Sigmoid colon (tissue), 7 donors: ENCODE measurements at places on chromosomes 5 and 9. TPM values are rescaled to one million over a fixed set of nuclear protein-coding genes. Genes with fewer than 3 reads are reported as not detected.
A peak's percentile ranks its signal among the peaks of the same experiment; 100 is the strongest.

The GADD45G gene
- 5.7 TPM for total RNA-seq

The POU5F2 gene
- total RNA-seq, result 6.1 TPM

The STKLD1 gene
- 8.3 TPM for total RNA-seq

The HAVCR2 gene
- total RNA-seq, result 21.7 TPM

The P4HA2 gene
- 35.2 TPM for total RNA-seq

The WASHC1 gene
- total RNA-seq, result 3.0 TPM

The SV2C gene
- total RNA-seq, result 0.71 TPM

The DMGDH gene
- total RNA-seq, result 1.8 TPM

The GRAMD2B gene
- total RNA-seq, result 47.4 TPM

DNA sequence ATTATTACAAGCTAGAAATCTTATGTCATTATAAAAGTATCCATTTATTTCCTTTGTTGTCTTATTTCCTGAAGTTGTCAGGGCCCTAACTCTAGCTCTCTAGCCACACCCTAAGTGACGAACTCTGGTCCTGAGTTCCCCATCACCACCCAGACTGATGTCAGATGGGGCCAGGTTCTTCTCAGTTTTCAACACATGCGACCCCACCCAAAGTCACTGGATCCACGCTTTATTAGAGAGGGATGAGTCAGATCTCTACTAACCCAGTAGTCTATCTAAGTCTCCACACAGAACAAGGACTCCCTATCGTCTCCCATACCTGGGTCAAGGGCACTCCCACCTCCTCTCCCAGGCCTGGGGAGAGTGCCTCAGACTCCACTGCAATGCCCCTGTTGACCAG, 6.8 kb upstream of the FEM1C start:
- no peak for DNase-seq

DNA sequence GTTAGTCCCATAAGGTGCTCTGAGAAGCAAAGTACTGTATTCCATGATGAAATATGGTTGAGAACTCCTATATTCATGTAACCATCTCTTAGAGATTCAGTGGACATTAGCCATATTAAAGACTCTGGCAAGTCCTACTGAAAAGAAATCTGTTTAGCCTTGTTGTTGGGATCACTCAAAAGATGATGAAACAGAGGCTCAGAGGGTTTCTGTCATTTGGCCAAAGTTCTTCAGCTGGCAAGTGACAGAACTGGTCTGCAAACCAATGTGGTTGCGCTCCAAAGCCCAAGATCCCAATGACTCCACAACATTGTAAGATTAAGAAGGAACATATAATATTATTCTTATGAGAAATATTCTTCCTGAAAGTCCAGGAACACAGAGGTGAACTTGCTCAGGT, 462.9 kb downstream of the ACTL7B start:
- DNase-seq, result no peak

DNA sequence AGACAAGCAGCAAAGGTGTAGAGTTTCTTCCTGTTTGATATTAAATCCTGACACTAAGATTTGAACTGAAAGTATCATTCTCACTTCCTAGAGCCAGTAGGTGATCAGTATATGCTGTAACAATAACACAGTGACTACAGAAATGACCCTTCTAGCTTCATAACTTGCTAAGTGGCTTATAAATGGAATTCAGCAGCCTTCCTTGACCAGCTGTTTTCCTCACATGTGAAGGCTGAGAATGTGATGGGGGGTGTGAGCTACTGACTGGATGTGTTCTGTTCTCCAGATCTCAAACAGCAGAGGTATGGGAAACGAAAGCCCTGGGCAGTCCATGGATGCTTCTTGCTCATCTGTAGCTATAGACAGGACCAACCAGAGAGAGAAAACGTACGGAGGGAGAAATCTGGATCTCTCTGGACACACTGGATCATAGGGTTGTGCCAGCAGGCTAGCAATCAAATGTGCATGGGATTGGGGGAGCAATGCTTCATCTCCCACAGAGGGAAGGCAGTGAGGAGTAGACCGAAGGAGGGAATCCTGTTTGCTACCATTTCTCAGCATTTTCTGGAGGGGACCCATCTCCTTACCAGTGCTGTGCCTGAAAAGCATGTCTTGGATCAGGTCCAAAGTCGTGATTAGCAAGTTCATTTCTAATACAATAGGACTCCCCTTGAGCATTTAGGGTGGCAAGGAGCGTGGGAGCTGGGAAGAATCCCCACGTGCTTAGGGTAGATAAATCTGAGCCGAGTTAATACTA, 39.4 kb downstream of the TNFAIP8 start:
- no peak for DNase-seq

- DNase-seq, result peak; percentile 91
These were observed 1.7 kb upstream of the SLIT3 start for GRCh38 chr5:169302491-169303118.

DNA sequence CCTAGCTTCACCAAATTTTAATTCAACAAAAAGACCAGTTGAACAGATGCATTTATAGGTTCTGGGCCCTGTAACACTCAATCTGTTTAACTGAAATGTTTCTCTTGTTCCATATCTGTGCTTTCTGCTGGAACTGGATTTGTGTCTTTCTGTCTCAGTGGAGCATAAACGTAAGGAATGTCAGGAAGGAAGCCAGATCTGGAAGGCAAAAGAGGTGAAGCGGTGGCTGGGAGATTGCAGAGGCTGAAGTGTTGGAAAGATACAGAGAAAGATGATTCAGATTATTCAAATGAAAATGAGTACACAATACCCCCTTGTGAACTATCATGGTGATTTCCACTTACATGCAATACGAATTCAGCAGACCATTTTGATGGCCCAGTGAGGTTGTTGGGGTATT, 406.8 kb downstream of the BRINP1 start:
- DNase-seq, result no peak

- DNase-seq, result no peak
These were observed 3.3 kb downstream of the OR2Y1 start for GRCh38 chr5:180736536-180736935.

DNA sequence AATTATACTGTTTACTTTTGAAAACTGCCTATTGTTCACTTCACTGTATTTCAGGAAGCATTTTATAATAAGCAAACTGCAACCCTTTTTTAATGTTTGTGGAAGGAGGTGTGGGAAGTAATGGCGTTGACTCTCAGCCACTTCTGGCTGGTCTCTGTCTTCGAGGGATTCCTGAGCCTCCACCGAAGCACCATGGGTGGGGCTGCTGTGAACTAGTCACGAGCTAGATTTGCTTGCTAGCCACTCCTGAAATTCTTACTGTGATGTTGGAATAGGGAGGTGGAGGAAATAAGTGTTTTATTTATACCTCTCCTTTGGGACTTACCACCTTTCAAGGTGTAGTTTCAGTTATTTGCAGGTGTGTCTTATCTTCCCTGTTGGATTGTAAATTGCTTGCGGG, 26.8 kb downstream of the PIP5K1B start:
- no peak for DNase-seq

DNA sequence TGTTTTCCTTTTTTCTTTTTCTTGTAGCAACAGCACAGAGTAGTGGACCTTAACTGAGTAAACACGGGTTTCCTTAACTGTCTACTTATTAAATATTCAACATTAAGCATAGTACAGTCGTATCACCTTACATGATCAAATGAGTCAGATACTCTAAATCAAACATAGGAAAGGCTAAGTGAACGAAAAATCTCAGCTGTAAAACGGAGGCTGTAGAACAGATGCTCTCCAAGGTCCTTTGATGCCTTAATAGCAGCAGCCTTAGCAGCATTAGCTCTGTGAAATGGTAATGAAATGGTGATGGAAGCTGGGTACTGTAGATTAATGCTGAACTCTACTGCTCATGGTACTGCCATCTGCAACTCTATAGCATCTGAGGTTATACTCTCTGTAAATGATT, 1433.3 kb upstream of the C9orf72 start:
- no peak for DNase-seq

GRCh38 chr5:154840435-154841272, 9.7 kb downstream of the FAXDC2 start:
- peak; percentile 20 for DNase-seq

DNA sequence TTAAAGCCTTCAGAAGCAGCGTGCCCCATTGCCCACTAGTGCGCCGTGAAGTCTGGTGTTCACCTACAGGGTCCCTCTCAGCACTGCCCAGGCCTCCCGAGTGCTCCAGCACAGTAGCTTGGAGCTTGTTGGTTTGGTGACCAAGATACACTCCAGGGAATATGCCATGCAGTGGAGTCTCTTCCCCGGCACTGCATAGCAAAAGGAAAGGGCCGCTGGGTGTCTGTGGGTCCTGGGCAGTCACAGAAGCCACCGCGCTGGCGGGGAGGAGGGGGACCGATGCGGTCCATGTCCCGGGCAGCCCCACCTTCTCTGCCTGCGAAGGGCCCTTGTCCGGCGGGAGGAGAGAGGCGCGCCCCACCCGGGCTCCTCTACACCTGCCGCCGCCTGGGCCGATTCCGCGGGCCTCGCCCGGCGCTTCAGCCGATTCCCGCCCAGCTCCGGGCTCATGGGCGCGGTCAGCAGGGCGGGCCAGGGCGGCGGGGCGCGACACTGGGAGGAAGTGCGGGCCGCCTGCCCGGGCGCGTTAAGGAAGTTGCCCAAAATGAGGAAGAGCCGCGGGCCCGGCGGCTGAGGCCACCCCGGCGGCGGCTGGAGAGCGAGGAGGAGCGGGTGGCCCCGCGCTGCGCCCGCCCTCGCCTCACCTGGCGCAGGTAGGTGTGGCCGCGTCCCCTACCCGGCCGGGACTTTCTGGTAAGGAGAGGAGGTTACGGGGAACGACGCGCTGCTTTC, at the start of gene SYK:
SYK (plus strand) TSS at position 579 of the 732 bp plus-strand sequence. CDS start 42,080 bp downstream, outside the sequence.
- peak; percentile 67 for DNase-seq

DNA sequence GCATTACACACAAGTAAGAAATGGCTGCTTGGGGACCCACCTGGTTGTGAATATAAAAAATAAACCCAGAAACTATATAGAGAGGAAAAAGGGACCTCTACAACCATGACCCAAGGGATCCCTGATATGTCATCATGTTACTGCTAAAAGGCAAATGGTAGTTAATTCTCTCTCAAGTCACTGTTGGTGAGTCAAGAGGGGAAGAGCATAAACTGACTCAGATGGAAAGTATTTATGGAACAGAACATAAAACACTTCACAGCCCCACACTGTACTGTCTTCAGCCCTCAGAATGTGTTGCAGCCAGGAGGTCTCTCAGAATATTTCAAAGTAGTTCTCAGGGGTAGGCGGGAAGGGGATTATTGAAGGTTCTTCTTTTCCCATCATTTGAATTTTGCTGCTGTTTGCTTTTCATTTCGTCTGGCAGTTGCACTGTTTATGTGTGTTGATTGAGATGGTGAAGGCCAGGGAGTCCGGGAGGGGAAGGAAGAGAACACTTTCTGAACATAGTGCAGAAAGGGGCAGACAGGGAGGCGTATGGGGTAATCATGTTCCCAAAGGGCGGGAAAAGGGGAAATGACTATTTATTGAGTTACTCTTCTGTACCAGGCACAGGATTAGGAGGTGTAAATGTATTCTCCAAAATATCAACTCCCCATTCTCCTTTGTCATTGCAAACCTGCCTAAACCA, 85.5 kb downstream of the TEK start:
- DNase-seq, result no peak

DNA sequence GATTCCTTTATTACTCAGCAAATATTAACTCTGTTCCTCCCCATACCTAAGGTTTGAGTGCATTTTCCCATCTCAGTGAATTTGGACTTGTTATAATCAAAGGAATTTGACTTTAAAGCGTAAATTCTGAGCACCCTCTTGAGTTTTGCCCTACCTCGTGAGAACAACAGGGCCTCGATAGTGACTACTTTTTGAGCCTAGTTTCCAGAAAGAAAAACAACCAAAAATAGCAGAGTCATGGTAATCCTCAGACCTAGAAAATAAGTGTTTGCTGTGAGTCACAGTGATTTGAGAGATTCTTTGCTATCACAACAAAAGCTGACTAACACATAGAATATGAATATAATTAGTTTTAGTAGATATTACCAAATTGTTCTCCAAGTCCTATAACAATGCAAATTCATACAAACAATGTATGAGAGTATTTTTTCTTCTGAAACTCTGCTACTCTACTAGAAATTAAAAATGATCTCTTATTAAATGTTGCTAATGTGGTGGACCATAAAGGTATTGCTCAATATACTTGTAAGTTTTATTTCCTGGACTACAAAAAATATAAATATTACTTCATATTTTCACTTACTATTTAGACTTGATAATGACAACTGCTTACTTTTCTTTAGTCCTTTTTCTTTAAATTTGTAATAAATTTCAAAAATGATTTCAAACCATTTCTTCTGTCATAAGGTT, 759.7 kb downstream of the BRINP1 start:
- DNase-seq, result no peak

GRCh38 chr9:15977438-15977837, 424.6 kb downstream of the CCDC171 start:
- DNase-seq, result no peak
